ENCODE measurements at places on chromosomes 5 and 9.

DNA sequence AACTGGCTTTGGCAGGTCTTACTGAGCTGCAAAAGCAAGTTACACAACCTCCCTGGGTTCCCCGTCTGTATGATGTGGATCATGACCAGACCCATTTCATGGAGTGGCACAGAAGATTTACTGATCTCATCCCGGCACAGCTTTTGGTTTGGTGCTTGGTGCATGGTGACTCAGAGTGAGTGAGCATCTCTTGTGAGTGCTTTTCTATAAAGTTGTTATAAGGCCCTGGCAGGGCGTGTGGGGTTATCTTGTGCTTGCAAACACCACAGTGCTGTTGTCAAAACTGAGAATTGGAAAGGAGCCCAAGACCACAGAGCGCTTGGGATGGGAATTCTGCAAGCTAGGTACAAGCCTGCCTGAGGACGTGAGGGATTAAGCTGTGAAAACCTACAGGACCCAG, 425.2 kb downstream of the GADD45G start:
- DNase-seq = no peak

DNA sequence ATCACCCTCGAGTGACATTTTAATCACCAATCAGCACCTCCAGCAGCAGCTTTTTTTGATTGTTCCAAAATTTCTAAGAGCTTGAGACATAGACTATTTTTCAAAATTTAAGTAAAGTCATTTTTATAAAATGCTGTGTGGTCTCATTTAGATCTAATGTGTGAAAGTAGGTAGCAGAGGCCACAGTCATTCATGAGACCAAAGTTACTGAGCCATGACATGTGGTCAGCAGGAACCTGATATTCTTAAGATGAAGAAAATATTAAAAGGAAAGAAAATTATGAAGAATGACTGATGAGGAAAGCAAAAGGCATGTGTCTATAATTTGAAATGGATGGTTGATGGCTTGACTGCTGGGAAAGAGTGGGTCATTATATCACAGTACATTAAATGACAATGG, 7.2 kb downstream of the FREM1 start:
- DNase-seq = no peak

DNA sequence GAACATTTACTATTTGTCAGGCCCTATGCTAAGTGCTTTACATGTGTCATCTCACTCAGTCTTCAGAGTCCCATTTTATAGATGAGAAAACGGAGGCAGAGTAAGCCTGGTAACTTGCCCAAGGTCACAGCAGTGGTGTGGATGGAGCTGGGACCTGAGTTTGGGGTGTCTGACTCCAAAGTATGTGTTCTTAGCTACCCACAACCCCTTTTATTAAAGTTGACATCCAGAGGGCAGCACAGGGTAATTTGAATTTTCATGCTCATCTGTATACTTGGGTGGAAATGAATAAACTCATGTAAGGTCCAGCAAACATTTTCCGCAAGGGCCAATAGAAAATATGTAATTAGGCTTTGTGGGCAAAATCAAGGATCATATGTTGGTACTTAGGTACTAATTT, 93.4 kb upstream of the SLC25A48 start:
- no peak for DNase-seq

- no peak for DNase-seq
Measured at GRCh38 chr5:173706700-173707099, 90.2 kb upstream of the BOD1 start.

GRCh38 chr5:52945040-52945439, 44.1 kb upstream of the ITGA2 start:
- DNase-seq = no peak

Data from hematopoietic multipotent progenitor cell treated with erythropoietin and hydrocortisone succinate and interleukin-3 and kit ligand, for 15 days (in vitro differentiated cells).